ENCODE measurements at places on chromosomes 13 and 19. TPM values are rescaled to one million over a fixed set of nuclear protein-coding genes. Genes with fewer than 3 reads are reported as not detected.

Gene AP1M2
- not detected for polyA plus RNA-seq

Gene PRRG2
- polyA plus RNA-seq = 0.34 TPM

Gene TGFBR3L
- polyA plus RNA-seq = not detected

Gene SIAH3
- polyA plus RNA-seq = 0.13 TPM

Gene ZNF835
- 3.7 TPM for polyA plus RNA-seq

Gene CPT1C
- polyA plus RNA-seq = 0.24 TPM

Gene YJEFN3
- not detected for polyA plus RNA-seq

Gene WDR88
- polyA plus RNA-seq = 0.28 TPM

Gene PSG1
- not detected for polyA plus RNA-seq

Gene LYL1
- 9.4 TPM for polyA plus RNA-seq

Gene PLD3
- polyA plus RNA-seq = 61.0 TPM

Gene CYTH2
- 30.1 TPM for polyA plus RNA-seq

Gene SLC10A2
- not detected for polyA plus RNA-seq

Gene C13orf42
- not detected for polyA plus RNA-seq

Gene PTGIR
- 0.75 TPM for polyA plus RNA-seq

Gene SBSN
- not detected for polyA plus RNA-seq

Gene VAV1
- 16.0 TPM for polyA plus RNA-seq

Gene F10
- not detected for polyA plus RNA-seq

Gene ZNF667
- 0.23 TPM for polyA plus RNA-seq

Gene CGB3
- polyA plus RNA-seq = not detected

Gene FGF14
- 0.55 TPM for polyA plus RNA-seq

Gene FXYD7
- polyA plus RNA-seq = 11.1 TPM

Gene FBL
- 173 TPM for polyA plus RNA-seq

Gene MVB12A
- polyA plus RNA-seq = 32.6 TPM

Gene SIGLEC12
- not detected for polyA plus RNA-seq

Gene ZNF844
- polyA plus RNA-seq = 3.2 TPM

Gene AKAP8L
- 31.4 TPM for polyA plus RNA-seq

Gene DYRK1B
- 15.0 TPM for polyA plus RNA-seq

Gene RYR1
- 0.02 TPM for polyA plus RNA-seq

Gene GNG7
- polyA plus RNA-seq = 2.2 TPM

Gene MYH14
- polyA plus RNA-seq = not detected

Gene MCEMP1
- polyA plus RNA-seq = not detected

Gene ZNF846
- 5.4 TPM for polyA plus RNA-seq

Gene LRG1
- polyA plus RNA-seq = 0.17 TPM

Gene KCTD12
- polyA plus RNA-seq = 0.15 TPM

Gene FAAP24
- polyA plus RNA-seq = 0.78 TPM

Gene PLEKHF1
- polyA plus RNA-seq = 15.3 TPM

All from CD4-positive, alpha-beta memory T cell (primary cell).